ENCODE measurements at places on chromosomes 3 and 15.

DNA sequence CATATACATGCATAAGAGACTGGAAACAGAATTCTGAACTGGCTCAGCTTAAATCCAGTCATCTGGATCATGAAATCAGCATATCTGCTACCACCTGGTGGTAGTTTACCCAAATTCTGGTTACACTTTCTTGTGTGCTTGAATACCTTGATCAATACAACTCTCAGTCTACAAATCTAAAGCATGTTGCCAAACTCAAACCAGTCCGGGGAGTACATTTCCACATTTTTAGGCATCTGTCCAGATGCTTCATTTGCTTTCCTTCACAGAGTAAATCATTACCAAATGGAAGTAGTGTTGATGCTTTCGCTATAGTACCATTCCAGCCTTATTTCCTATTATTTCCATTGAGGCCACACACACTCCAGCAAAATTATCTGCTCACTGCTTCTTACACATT lies 126.4 kb downstream of the P2RY1 start:
- DNase-seq: peak; percentile 63

GRCh38 chr3:54850484-54851018 lies 77.3 kb downstream of the LRTM1 start:
- no peak for DNase-seq

GRCh38 chr15:35958021-35958420 lies 412.1 kb upstream of the DPH6 start:
- DNase-seq: no peak

GRCh38 chr3:49053543-49053942 lies 24.3 kb upstream of the IMPDH2 start:
- no peak for DNase-seq

GRCh38 chr3:78116874-78117273 lies 1077.0 kb downstream of the ROBO2 start:
- no peak for DNase-seq

- DNase-seq: peak; percentile 68
Observed at GRCh38 chr15:34241376-34242330, 16.8 kb downstream of the EMC4 start.

GRCh38 chr3:196639483-196640296 lies at the start of gene NRROS:
Gene NRROS (plus strand): TSS chr3:196639694. CDS start chr3:196654540, 14,846 bp downstream.
- peak; percentile 92 for DNase-seq

DNA sequence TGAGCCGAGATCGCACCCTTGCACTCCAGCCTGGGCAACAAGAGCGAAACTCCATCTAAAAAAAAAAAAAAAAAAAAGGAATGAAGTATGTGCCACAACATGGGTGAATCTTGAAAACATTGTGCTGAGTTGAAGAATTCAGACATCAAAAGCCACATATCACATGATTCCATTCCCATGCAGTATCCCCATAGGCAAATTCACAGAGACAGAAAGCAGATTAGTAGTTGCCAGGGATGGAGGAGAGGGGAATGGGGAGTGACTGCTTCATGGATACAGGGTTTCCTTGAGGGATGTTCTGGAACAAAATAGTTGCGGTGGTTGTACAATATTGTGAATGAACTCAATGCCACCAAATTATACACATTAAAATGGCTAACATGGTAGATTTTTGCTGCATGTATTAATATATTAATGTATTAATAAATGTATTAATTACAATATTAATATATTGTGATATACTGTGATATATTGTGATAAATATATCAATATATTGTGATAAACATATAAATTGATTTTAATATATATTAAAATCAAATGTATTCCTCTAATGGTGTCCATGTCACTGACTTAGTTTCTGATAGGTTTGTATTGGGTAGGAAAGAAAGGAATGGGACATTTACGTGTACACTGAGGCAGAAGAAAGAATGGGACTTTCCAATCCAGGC lies 34.9 kb downstream of the SMAD3 start:
- DNase-seq: no peak

GRCh38 chr3:45761831-45762230 lies 34.5 kb downstream of the SLC6A20 start:
- DNase-seq: no peak

DNA sequence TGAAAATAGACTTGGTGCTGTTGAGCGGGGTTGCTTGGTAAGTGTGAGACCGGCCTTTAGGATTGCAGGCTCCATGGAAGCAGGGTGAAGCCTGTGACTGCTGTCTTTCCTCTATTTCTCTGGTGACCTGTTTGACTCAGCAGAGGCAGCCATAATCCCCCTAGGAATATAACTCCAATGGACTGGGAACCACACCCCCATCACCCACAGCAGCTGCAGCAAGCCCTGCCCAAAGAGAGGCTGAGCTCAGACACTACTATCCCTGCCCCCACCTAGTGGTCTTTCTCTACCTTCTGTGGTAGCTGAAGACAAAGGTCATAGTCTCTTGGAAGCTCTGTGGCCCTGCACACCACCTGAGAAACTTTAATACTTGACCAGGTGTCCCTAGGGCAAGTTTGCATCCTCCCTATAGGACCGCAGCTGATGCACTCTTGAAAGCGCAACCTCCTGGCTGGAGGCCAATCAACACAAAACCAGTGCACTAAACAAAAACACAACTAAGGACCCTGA lies 133.6 kb upstream of the MRPL3 start:
- no peak for DNase-seq

DNA sequence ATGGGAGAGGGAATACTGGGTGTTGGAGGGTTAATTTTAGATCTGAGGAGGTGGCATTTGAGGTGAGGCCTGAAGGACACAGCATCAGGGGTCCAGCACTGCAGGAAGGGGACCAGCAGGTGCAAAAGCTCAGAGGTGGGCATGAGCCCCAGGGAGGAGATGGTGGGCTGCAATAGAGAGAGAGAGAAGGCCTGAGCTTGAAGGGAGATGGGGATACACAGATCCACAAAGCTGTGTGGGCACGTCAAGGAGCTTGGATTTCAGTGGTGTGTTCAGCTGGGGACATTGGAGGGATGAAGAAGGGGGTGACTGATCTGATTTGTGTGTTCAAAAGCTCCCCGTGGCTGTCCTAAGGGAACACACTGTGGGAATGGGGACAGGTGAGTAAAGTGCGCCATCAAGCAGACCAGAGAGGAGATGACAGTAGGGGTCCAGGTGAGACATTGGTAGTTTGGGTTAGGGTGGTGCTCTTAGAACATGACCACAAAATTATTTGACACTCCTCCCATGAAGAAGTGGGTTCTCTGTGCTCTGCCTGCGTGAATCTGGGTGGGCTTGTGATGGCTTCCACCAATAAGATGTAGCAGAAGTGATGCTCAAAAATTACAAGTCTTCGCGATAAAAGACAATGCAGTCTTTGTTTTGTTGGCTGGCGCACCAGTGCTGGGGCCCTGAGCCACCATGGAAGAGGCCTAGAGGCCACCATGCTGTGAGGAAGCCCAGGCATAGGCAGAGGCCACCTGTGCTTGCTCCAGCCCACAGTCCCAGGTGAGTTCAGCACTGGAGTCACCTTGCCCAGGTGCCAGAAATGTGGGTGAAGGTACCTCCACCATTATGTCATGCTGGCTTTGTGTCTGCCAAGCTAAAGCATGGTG lies 1.9 kb upstream of the WNT7A start:
- DNase-seq: no peak

DNA sequence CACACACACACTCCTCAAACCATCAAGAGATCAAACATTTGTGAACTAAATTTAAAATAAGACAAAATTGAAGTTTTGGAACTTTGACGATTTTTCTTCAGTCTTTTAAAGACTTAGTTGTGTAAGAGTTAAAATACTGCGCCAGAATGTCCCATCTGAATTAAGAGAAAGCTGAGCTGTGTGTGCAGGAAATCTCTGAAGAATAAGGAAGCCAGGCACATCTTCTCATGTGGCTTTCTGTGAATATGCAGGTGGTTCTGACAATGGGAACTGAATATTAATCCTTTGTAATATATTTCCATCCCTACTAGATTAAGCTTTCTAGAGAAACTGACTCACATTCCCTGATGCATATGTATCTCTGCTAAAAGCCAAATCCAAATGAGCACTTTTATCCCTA lies 60.1 kb upstream of the ICE2 start:
- no peak for DNase-seq

GRCh38 chr3:188697127-188697526 lies 474.6 kb upstream of the TPRG1 start:
- DNase-seq: peak; percentile 72

DNA sequence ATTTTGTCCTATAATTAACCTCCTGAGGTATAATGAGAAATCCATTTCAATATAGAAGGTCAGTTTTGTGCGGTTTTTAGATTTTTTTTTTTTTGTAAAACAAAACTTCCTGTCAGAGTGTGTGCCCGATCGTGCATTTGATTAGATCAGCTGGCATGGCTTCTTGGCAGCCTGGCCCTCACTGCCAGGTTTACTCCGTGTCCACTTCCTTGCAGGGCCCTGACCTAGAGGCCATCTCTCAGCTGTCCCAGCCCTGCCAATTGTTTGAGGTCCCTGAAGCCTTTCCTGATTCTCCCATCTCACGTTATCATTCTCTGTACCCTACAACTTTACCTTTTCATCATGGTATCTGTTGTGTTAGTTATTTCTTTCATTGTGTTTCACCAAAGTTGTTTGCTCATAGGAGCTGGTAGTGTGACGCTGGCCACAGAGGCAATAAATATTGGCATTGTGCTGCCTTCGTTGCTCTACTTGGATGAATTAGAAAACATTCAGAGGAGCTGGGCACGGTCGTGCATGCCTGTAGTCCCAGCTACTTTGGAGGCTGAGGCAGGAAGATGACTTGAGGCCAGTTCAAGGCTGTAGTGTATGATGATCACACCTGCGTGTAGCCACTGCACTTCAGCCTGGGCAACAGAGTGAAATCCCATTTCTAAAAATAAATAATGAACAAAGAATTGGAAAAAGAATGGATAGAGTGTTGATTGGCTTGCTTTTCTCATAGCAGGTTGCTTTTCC lies 202.0 kb downstream of the GHSR start:
- no peak for DNase-seq

DNA sequence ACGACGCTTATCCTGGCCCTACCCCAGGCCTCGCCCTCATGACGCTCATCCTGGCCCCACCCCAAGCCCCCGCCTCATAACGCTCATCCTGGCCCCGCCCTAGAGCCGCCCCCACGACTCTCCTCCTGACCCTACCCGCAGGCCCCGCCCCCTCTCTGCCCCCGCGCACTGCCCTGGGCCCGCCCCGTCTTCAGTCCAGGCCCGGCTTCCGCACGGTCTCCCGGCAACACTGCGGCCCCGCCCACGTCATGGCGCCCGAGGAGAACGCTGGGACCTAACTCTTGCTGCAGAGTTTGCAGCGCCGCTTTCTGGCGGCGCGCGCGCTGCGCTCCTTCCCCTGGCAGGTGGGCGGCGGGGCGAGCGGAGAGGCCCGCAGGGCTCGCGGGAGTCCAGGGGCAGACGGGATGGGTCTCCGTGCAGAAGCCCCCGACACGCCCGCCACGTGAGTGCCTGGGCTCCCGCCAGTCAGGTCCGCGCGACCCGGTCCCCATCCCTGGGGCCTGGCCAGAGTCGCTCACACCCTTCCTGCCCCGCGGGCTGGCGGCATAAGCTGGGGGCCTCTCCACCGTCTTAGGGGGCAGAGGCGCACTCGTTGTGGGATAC lies 52.5 kb upstream of the ROPN1B start:
- DNase-seq: peak; percentile 97

- DNase-seq: no peak
Observed at GRCh38 chr3:65030847-65031463, 343.2 kb upstream of the ADAMTS9 start.

GRCh38 chr3:178514401-178514800 lies 21.8 kb upstream of the KCNMB2 start:
- DNase-seq: peak; percentile 68

GRCh38 chr15:27061739-27062138 lies 90.8 kb downstream of the GABRG3 start:
- DNase-seq: no peak

DNA sequence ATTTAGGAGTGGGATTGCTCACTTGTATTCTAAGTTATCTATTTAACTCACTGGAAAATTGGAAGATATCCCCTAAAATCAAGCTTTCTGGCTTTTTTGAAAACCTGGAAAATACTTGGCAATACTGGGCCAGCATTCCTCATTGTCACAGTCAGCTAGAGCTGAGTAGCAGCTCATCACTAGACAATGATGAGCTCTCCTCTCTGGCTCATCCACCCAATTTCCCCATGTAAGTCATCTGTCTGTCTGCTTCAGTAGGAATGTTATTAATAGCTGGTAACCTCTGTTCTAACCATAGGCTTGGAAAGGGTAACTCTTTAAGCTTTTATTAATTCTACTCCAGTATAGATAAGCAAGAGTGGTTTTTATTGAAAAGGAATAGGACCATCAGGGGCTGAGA lies 39.7 kb upstream of the PIK3R4 start:
- DNase-seq: no peak

GRCh38 chr15:85725564-85725963 lies 69.2 kb downstream of the KLHL25 start:
- no peak for DNase-seq

DNA sequence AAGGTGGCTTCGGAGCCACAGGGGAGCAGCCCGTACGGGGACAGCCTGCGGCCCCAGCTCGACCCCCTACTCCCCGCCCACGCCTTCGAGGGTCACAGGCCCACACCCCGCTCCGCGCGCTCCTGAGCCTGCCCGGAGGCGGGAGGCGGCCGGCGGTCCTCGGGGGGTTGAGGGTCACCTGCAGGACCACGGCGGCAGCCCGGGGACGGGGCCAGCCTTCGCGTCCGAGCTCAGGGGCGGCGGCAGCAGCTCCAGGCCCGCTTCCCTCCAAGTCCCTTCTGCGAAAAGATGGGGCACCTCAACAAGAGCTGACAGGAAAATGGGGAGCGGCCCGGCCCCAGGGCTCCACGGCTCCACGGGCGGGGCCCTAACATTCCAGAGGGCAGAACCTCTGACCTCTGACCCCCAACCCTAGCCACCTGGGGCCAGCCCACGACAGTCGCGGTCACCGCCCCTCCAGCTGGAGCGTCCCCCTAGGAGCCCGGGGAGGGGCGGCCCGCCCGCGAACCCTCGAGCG lies 428 bp downstream of the LYSMD4 start:
- peak; percentile 38 for DNase-seq

DNA sequence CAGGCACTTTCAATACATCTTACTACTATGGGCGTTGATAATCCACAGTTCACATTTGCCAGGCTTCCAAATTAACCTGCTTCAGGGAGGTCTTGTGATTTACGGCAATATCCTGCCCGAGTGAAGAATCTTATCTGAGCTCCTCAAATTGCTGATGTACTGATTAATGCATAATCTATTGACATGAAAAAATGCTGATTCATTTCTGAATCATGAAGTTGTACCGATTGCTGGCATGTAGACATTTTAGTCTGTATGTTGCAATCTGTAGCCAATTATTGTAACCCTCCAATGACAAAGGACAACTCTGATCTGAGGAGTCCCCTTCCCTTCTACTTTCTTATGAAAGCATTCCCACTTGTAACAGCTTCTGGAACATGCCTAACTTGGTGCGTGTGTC lies 97.2 kb downstream of the SEC22A start:
- DNase-seq: no peak

DNA sequence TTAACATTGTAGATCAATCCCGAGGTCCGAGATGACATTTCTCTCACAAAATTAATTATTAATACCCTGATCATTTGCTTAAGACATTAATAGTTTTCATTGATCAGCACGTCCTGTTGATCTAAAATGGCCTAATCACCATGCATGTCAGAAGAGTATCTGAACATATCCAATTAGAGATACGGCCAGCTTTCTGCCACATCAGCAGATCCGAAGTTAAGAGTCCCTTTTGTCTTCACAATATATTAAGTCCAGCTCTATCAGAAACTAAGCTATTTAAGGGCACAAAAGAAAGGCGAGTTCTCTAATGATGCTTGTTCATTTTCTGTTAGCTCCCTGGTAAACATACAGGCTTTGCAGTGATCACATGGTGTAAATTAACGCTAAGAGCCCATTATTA lies 470.3 kb downstream of the CNTN4 start:
- DNase-seq: no peak

- DNase-seq: no peak
Observed at GRCh38 chr15:61118885-61119284, 110.2 kb downstream of the RORA start.
